GOT3 (cell line): ENCODE measurements at places on chromosomes 3 and 15.

DNA sequence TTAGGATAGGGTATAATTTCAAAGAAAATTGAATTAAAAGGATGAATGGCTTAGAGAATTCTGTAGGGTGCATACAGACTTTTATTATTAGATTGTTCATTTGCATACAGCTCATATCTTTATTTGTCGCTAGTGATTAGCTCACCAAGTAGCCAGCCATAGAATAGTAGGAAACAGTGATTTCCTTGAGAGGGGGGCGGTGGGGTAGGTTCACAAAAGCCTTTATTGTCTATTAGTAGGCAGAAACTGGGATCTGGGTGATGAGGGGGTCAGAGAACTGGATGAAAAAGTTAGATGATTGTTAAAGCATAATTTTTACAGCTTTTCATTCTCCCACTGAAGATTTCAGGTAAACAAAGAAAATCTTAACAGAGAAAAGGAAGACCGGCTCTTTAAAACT, 77.6 kb upstream of the RAP2B start:
- no peak for DNase-seq

- DNase-seq = no peak
These were observed 793.5 kb downstream of the ROBO1 start for GRCh38 chr3:78974181-78974790.

DNA sequence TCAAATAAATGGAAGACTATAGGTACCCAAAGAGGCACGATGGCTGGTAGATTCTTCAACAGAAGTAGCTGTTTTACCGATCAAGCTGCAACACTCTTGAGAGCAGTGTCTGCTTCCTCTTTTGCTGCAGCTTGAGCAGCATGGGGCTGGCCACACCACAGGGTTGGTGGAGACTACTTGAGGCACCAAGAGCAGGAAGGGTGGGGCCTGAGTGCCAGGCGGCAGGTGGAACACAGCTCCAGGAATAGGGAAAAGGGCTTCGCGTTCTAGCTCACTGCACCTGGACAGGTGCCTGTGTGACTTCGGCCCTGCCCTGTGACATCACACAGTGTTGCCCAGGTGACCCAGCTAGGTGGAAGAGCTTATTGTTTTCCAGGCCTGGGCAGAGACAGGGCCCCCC, at the start of gene CCDC33:
TSS of gene CCDC33 (plus strand) at position 365 of the 400 bp plus-strand sequence. CDS start 394 bp downstream, outside the sequence.
- DNase-seq = no peak

GRCh38 chr3:12643010-12643380, 20.9 kb downstream of the RAF1 start:
- DNase-seq = no peak

DNA sequence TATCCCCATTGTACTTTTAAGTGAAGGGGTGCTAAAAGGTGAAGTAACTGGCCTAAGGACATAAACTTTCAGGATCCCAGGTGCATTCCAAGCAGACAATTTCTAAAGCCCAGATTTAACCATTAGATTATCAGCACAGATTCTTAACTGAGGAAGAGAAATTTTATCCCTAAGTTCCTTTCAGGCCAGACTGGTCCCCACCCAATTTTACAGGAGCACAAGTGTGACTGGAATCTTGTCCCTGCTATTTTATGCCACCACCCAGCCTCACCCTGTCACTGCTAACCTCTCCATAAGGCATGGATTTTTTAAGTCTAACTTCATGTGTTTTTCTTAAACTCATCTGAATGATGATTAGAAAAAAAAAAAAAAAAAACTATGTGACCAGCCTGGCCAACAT, 37.1 kb upstream of the ATP1B3 start:
- DNase-seq = no peak

GRCh38 chr3:73653877-73654276, 29.1 kb upstream of the PDZRN3 start:
- no peak for DNase-seq

DNA sequence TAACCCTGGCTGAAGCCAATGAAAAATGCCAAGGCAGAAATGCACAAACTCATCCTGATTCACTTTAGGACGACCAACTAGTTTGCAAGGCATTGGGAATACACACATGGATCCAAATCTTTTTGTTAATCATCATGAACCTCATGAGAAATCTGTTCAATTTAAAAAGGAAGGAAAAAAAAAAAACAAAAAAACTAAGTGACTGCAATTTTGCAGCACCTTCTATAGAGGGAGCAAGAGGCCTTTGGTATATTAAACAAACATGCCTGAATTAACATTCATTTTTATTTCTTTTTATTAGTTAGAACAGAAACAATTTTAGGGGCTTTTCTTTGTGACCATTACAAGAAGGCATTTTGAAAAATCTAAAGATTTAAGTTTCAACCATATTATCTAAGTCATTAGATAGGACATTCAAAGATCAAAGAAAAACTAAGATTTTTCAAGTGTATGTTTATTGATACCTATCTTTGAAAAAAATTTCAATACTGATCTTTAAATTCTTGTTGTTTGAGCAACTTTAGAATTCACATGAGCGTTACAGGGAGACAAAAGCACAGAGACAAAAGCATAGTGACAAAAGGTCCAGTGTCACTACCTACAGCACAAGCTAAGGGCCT, 182.4 kb downstream of the CBLB start:
- no peak for DNase-seq

- no peak for DNase-seq
These were observed 236.5 kb downstream of the WDR72 start for GRCh38 chr15:53522991-53523390.

DNA sequence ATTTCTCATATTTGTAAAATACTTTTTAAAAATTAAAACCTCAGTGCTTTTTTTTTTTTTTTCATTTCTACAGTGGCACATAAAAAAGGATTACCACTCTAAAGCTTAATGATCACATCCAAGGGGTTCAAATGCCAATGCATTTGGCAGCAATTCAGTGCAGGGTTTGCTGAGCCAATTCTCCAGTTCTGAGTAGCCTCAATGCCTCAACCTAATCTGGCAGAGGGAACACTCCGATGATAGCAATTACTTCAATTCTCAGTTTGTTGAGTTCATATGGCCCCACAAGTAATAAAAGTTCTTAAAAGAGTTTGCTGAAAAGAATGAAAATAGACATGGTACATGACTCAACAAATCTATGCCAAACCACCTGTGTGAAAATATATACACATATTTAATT, 79.3 kb upstream of the RBMS3 start:
- DNase-seq = no peak

DNA sequence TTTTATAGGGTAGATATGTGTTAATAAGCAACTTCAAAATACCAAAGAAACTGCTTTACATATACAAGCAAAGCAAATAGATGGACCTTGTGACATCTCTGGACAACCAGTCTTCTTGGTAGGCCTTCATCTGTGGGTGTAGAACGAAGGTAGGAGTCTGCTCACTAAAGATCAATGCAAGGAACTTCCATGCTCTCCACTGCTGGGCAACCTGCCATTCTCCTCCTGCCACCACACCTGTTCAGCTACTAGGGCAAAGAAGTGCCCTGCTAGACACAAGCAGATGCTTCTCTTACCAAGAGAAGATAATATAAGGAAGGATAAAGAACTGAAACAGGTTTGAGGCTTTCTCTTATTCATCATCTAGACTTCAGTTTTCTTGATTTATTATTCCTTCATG, 12.6 kb downstream of the PPARG start:
- no peak for DNase-seq

- no peak for DNase-seq
These were observed 184.8 kb downstream of the LSAMP start for GRCh38 chr3:116260491-116260890.

DNA sequence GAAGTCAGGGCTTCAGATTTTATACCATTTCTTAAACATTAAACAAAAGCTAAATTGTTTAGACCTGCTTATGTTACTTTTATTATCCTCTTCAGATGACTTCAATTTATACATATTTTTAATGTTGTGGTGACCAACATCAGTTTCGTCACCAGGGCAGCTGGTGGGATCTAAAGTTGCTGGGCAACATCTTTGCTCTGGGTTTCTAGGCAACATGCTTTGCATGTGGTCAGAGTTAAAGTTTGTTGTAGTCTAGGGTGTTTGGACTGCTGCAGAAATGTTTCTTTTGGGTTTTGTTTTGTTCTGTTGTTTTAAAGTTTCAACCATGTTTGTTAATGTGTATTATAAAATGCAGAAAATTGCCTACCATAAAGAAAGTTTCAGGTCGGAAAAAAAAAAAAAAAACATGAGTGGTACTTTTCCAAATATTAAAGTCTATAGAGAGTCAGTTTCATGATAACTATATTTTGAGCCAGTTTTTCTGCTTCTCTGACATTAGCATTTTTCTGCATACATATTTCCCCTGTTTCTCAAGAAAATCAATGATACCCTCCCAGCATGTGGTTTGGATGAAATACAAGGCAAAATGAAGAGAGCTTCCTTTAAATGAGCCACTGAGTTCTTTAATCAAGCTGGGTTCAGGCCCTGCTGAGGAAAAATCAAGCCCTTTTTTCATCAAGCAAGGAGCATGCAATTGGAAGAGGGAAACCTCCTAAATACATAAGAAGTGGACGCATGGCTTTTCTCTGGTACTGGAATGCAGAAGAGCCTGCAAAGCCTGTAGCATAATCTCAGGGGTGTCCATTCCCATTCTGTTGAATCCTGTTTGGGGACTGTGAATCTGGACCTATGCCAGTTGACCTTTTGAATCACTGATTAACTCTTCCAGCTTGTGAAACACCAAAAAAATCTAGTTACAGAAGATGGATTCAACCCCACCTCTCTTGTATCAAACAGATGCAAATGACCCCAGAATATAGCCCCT, 35.0 kb upstream of the VGLL3 start:
- DNase-seq = no peak

DNA sequence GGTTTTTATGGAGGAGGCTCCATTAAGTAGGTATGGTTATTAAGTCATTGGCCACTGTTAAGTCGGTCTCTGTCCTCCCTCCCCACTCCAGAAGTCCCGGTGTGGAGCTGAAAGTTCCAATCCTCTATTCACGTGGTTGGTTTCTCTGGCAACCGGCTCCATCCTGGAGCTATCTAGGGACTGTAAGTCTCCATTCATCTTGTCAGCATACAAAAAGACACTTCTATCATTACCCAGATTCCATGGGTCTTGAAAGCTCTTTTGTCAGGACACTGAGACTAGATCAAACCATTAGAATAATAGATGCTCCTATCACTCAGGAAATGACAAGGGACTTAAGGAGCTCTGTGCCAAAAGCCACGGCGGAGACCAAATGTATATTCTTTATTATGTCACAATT, 110.3 kb downstream of the PIK3CB start:
- no peak for DNase-seq

DNA sequence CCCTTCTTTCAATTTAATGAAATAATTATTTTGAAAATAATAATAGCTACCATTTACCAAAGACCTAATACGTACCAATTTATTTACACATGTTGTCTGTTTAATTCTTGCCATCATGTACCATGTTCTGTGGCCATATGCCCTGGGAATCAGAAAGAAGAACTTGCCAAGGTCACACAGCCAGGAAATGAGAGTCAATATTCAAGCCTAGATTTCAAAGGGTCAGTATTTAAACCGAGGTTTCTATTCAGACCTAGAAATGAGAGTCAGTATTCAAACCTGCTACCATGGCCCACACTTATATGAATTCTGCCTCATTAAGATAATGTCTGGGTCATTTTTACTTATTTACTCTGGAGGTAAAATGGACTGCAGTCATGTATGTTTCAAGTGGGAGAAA, 103.6 kb upstream of the TBL1XR1 start:
- no peak for DNase-seq

- no peak for DNase-seq
These were observed 74.1 kb upstream of the MNS1 start for GRCh38 chr15:56538901-56539545.

DNA sequence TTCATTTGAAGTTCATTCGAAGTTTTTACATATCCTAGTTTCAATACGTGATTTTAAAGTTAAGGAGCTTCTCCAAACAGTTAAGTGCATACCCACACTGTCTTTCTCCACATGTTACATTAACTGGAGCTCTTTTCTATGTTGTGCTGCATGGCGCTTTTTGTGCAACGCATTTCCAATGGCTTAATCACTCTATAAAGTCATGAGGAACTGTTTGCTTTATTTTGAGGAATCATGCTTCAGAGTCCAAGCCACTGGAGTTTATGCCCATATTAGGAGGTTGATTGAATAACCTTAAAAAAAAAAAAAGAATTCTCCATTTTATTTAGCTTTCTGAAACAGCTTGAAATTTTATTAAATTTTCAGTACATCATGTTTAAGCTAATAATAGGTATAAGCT, 109.4 kb upstream of the MBNL1 start:
- no peak for DNase-seq

- peak; percentile 76 for DNase-seq
These were observed 507 bp upstream of the GOLIM4 start for GRCh38 chr3:168096210-168096652.

- no peak for DNase-seq
These were observed at the start of gene GRAMD2A for GRCh38 chr15:72197460-72198355. Gene GRAMD2A (minus strand): TSS chr15:72197787.

GRCh38 chr3:174333640-174334039, 525.5 kb upstream of the NAALADL2 start:
- DNase-seq = no peak

GRCh38 chr15:74402873-74403587, 30.7 kb downstream of the SEMA7A start:
- DNase-seq = no peak

- DNase-seq = no peak
These were observed 113.9 kb downstream of the TFDP2 start for GRCh38 chr3:142035308-142035922.

- DNase-seq = no peak
These were observed 725.8 kb upstream of the DPPA4 start for GRCh38 chr3:110063178-110063577.

DNA sequence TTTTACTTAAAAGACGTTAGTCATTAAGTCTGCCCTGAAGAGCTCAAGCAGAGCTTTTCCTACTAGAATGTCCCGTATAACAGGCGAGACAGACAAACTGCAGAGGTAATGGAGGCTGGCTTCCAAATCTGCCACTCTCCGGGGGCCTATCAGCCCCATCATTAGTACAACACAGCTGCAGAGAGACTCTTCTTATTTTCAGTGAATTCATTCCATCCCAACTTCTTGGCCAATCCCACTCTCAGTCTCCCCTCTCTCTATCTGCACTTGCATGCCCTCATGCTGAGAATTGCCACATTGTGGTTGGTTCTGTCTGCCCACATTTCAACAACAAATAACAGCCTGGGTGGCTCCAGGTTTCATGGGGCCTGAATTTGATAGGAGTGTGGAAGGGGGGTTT, 412.7 kb downstream of the ERC2 start:
- DNase-seq = no peak

- DNase-seq = no peak
These were observed 173.1 kb downstream of the NECTIN3 start for GRCh38 chr3:111244760-111245159.

DNA sequence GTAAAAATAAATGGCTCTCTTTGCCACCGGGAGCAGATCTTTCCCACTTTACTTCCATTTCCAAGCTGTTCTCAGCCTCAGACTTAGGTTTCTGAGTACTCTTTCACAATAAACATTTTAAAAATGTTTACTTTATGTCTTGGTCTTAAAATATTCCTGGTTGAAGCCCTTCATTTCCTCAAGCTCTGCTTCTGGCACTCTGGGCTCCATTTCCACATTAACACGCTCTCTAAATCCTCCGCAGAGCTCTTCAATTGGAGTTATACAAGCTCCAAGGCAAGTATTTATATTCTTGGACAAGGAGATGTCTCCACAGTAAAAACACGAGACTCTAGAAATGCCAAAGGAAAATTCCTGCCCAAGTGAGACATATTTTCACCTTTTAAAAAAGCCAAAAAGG, 169.3 kb downstream of the GREM1 start:
- DNase-seq = no peak

GRCh38 chr15:65406424-65407000, 16.2 kb downstream of the IGDCC4 start:
- no peak for DNase-seq
